ENCODE measurements at places on chromosomes 2 and 18. TPM values are rescaled to one million over a fixed set of nuclear protein-coding genes. Genes with fewer than 3 reads are reported as not detected.

The LIPG gene
- 96.0 TPM for total RNA-seq

The SLC35F6 gene
- 24.3 TPM for total RNA-seq

DNA sequence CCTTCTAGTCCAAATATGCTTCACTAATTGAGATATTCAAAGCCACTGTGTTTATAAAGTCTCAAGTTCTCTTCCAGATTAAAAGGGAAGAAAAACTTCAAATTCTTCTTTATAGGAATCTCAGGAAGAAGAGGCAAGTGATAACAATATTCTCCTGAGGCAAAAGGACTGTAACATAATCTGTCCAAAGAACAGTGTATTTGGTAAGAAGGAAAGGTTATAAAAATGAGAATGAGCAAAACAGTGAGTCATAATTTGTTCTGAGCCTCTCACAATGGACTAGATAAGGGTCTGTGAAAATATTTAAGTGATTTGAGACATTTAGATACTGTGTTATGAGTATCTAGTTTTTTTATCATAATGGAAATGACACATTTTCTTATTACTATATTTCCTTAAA is 44.3 kb downstream of the SNRPD1 start:
- DNase-seq: no peak

DNA sequence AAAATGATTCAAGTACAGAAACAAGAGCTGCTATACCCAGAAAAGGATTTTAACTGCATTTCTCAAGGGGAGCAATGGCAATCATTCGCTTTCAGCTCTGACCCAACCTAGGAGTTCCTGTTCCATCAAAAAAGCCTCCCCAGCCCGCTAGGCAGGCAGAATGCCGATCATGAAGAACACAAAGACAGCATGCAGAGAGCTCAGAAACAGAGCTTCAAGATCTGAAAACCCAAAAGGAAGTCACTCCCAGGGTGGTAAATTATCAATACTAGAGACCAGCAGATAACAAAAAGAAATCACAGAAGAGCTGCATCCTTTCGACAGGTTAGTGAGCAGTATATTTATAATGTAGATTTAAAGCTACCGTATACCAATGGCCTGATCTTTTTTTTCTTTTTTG is 84.8 kb upstream of the CRIM1 start:
- DNase-seq: no peak

DNA sequence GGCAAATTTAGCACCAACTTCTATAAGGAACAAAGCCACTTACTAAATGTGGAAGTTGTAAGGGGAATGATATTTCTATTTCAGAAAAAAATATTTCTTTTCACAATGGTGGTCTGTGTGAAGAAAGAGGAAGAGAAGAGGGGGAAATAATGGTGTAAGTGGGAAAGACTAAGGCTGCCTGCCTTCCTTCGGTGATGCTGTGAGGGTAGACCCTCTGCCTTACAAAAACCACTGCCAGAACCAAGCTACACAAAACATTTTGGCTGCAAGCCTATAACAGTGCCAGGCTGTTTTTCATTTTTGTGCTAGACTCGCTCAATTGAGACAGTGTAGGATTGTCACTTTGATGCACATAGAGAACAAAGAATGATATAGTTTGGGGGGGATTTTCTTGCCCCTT is 286.6 kb downstream of the ZEB2 start:
- no peak for DNase-seq

The HAAO gene
- not detected for total RNA-seq

Measured in HT-29 (cell line).